ENCODE measurements at places on chromosomes 13 and 19.

DNA sequence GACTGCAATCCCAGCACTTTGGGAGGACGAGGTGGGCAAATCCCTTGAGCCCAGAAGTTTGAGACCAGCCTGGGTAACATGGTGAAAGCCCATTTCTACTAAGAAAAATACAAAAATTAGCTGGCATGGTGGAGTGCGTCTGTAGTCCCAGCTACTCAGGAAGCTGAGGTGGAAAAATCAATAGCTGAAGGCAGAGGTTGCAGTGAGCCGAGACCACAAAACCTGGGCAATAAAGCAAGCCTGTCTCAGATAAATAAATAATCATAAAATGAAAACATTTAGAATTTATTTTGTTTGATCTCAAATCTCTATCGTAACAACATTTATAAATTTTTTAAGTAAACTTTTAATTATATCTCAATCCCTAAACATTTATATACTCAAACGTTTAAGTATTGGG is 36.6 kb downstream of the USP12 start:
- DNase-seq: no peak

DNA sequence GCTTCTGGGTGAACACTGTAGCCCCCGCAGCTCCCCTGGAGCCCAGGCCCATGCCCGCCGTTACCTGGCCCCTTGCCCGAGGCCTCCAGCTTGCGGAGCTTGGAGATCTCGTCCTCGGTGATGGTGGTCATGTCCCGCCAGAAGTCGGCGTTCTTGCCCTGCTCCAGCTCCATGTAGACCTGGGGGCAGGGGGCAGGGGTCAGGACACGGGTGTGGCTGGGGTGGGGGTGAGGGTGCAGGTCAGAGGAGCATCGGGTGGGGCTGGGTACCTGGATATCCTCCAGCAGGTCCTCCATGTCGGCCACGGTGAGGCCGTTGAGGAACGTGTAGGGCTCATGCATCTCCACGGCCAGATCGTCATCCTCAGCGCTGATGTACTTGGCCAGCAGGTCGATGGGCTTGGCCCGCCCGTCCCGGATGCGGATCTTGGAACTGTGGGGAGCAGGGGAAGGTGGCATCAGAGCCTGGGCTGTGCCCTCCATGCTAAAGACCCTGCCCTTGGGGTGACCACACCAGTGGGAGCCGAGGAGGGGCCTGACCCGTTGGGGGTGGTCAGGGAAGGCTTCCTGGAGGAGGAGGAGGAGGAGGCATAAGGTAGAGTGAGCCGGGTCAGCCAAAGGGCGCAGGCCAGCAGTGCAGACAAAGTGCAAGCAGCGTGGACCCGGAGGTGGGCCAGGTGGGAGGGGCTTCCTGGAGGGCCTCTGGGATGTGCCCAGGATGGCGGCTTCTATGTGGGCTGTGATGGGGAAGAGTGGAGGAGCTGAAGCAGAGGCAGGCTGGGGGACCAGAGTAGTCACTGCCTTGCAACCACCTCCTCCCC is 7.6 kb downstream of the CACTIN start:
- no peak for DNase-seq

- DNase-seq: no peak
Observed at GRCh38 chr13:45310341-45311131, 30.4 kb downstream of the TPT1 start.

- DNase-seq: no peak
Observed at GRCh38 chr19:52638601-52639000, 446 bp upstream of the ZNF83 start.

- peak; percentile 98 for DNase-seq
Observed at GRCh38 chr19:35716801-35717664, 770 bp upstream of the KMT2B start.

DNA sequence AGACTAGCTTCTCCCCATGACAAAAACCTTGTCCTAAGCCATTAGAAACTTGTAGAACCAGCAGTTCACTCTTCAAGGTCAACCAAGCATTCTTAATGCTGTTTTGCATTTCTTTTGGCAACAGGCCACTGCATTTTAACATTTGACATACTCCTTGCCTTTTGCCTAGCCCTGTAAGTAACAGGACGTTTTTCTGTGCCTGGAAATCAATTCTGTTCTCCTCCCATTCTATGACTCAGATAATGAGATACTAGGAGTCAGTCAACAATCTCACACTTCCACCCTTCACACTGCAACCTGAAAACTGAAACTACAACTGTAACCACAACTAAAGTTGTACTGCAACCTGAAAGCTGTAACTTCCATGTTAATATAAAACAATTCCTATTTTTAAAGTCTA is 268.7 kb downstream of the MZT1 start:
- DNase-seq: no peak

GRCh38 chr19:18723871-18724377 is 40.4 kb downstream of the CRTC1 start:
- no peak for DNase-seq

GRCh38 chr19:13095393-13095784 is 7.3 kb downstream of the LYL1 start:
- DNase-seq: peak; percentile 15

DNA sequence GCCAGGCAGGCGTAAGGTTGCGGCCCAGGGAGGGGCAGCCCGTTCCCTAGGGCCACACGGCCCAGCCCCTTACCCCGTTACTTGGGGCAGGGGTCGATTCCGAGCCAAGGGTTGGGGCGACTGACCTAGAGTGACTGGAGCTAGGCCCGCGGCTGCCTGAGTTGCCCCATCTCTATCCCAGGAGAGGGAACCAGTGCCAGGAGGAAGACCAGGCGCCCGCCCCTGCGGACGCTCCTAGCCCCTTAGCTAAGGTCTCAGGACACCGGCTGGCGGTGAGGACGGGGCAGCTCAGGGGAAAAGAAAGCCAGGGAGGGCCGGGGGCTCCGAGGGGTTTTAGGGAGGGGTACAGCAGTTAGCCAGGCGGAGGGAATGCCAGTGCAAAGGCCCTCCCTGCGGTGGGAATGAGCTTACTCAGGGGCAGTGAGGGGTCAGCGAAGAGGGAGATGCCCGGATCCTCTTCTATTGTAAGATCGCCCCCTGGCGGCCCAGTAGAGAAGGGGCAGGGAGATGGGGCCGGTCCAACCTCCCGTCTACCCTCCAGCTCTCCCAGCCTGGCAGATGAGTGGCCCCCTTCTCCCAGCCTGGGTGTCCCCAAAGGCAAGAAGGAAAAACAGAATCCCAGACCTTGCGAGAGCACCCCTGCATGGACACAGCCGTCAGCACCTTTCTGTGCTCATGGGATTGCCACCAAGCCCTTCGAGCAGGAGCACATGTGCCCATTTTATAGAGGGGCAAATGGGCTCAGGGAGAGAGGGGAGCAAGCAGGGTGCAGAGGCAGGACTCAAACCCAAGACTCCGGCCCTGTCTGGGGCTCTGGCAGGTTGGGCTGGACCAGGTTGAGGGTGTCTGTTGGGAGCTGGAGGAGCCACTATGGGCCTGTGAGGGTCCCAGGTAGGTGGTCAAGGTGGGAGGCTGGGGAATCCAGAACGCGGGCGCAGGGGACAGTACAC is 16.3 kb downstream of the CILP2 start:
- peak; percentile 41 for DNase-seq

- no peak for DNase-seq
Observed at GRCh38 chr19:3982701-3983541, 2.3 kb downstream of the EEF2 start.

DNA sequence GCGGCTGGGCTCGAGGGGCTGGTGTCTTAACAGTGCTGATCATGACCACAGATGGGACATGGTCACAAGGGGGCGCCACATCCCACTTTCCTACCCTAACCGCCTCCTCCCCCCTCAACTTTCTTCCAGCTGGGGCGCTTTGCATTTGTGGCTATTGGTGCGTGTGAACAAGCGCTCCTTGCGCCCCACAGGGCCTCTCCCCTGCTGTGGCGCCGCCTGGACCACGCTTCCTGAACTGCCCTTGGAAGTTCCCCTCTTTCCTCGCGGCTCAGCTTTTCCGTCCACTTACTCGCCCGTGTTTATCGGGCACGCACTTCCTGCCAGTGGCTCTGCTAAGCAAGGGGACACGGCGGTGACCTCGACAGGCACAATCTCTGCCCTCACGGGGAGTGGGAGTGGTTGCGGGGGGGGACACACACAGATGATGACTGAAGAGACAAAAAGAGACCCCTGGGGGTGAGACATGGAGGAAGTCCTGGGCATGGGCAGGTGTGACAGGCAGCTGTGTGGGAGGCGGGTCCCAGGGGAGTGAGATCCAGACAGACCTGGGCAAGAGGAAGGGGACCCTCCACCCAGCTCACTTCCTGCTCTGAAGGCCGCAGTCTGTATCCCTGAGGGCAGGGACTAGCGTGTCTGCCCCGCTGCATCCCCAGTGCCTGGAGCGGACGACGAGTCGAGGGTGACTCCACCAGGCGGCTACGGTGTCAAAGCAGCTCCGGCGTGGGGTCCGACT is 40.3 kb downstream of the ZNF787 start:
- DNase-seq: peak; percentile 56

DNA sequence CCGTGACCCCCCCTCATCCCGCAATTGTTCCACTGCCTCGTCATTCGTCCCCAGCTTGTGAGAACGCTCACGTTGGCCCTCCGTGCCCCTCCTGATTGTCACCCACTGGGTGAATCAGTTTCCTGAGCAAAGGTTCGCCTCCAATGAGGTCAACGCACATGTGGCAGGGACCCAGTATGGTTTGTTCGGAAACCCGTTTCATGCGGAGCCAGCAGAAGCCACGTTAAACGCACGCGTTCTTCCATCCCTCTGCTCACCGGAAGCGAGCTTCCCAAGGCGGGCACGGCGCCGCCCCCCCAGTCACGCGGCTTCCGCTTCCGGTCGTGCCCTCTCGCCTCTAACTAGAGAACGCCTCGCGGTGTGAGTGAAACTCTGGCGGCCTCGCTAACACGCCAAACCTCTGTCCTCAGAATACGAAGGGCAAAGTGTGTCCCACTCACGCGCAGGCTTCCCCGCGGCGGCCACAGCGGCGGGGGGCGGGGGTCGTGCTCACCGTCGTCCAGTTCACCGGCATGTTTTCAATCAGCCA is 18.0 kb upstream of the CFAP97D2 start:
- DNase-seq: no peak

GRCh38 chr13:19864746-19865309 is 1.4 kb upstream of the ZMYM5 start:
- DNase-seq: peak; percentile 68

- DNase-seq: no peak
Observed at GRCh38 chr19:4043401-4043800, 23.3 kb downstream of the ZBTB7A start.

GRCh38 chr19:15248648-15249527 is 16.6 kb upstream of the EPHX3 start:
- no peak for DNase-seq

DNA sequence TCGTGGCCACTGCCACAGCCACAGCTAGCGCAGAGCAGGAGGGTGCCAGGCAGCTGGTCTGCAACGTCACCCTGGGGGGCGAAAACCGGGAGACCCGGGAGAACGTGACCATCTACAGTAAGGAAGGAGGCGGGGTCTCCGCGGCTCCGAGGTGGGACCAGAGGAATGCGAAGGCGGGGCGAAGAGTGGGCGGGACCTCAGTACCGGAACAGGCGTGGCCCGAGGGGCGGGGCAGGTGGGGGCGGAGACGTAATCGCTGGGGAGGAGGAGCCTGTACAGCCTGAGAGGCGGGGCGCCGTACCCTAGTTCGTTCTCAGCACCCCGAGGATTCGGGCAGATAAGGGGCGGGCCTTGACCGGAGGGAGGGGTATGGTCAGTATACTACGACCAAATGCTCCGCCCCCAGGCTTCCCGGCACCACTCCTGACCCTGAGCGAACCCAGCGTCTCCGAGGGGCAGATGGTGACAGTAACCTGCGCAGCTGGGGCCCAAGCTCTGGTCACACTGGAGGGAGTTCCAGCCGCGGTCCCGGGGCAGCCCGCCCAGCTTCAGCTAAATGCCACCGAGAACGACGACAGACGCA is 2.5 kb downstream of the ICAM5 start:
- DNase-seq: peak; percentile 43

DNA sequence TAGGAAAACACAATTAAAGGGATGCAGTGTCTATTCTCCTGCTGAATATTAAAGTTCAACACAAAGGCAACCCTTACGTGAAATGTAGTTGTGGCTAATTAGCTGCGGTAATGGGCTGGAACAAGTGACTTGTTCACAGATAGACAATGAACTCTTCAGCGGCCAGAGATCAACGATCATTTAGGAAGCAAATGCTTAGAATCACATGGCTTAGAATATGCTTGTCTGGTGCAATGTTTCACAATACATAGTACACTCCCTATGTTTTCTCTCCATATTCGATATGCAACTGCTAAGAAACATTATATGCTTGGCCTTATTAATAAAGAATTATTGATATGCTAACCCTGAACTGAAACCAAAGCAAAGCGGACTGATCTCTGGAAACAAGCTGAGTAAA is 25.7 kb upstream of the MTUS2 start:
- no peak for DNase-seq

DNA sequence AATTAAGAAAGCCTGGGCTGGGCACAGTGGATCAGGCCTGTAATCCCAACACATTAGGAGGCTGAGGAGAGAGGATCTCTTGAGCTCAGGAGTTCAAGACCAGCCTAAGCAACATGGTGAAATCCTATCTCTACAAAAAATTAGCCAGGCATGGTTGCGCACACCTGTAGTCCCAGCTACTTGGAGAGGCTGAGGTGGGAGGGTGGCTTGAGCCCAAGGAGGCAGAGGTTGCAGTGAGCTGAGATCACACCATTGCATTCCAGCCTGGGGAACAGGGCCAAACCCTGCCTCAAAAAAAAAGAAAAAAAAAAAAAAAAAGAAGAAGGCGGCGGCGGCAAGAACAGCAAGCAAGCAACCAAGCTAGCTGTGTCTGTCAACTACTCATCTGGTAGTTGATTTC is 26.7 kb downstream of the TSC22D1 start:
- no peak for DNase-seq

DNA sequence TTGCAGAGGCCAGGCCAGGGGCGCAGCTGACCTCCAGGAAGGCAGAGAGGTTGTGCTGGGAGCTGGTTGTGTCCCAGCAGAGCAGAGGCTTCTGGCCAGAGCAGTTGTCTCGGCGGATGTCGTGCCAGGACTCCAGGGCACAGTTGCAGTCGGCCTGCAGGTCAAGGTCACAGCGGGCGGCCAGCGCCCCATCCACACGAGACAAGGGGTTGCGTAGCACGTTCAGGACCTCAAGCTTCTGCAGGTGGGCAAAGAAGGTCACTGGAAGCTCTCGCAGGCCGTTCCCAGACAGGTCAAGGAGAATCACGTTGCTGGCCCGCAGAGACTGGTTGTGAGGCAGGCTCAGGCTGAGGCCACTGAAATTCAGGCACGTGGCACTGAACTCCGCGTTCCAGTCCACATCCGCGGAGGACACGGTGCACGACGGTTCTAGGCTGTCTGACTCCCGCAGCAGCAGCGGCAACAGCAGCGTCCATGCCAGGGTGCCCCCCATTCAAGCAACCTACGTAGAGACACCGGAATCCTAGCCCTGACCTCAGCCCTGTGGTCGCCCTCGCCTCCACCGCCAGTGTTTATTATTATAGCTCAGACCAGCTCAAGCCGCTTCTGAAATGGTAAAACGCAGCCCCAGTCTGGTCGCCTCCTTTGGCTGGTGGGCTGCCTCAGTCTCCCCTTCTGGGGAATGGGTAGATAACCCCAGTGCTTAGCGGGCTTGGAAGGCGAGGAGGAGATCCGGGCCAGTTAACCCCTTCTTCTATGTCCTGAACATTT is 766 bp downstream of the LRRC25 start:
- no peak for DNase-seq

- DNase-seq: no peak
Observed at GRCh38 chr13:25192936-25193335, 20.8 kb upstream of the AMER2 start.

- peak; percentile 34 for DNase-seq
Observed at GRCh38 chr13:97344265-97345175, 89.4 kb upstream of the RAP2A start.

Measured in CD4-positive, alpha-beta T cell treated with Interleukin-6 at 100 ng/mL for 8 hours (primary cell).